ENCODE measurements at places on chromosomes 7 and 10.
A peak's percentile ranks its signal among the peaks of the same experiment; 100 is the strongest.

DNA sequence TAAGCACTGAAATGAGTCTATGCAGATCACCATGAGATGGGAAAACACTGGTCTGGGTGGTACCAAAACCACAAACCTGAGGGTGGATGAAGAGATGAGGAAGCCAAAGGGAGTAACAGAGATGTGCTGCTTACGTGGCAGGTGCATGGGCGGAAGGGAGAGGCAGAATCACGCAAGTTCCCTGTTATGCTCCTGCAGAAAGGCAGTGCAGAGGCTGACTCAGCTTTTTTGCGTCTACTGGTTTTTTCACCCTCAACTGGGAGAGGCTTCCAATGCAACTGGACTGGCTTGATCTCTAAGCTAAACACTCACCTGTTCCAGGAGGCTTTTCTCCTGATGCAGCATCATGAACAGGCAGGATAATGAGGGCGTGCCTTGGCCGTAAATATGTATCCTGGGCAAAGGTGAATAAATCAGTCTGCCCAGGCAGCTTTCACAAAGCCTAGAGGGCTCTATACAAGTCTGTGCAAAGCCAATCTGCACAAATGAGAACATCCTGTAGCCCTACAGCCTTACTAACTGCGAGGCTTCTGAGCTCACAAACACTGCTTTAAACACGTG is 95.4 kb upstream of the AFAP1L2 start:
- peak; percentile 73 for DNase-seq

DNA sequence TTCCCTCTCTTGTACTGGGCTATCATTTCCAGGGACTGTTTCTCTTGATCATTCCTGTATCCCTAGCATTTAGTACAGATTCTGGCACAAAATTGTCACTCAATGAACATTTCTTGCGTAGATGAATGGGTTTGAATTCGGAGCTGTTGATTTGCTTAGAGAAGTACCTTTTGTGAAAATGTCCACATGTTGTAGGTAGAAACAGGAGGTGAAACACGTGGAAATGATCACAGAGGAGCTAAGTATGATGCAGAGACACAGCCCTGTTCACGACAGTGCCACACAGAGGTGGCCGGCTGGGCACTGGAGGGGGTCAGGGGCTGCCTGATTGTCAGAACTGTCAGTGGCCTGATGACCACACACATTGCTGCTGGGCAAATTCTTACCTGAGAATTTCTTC is 196.1 kb upstream of the PRKCQ start:
- no peak for DNase-seq

GRCh38 chr10:11682267-11682683 is 59.9 kb upstream of the ECHDC3 start:
- no peak for DNase-seq

DNA sequence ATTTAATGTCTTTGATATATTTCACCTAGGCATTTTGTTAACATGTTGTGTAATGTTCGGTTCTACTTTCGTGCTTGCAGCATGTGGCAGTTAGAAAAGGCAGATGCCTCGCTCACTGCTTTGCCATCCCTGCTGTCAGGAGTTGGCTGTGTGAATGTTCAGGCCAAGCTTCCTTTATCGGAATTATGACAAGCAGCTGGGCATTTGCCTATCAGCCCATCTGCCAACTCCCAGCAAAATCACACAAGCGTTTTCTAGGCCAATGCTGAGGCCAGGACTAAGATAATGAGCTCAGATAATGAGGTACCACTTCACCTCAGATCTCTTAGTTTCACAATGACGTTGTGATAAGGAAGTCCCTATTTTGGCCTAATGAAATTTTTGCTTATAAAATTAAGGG is 212.7 kb upstream of the FAM3C start:
- DNase-seq = no peak

DNA sequence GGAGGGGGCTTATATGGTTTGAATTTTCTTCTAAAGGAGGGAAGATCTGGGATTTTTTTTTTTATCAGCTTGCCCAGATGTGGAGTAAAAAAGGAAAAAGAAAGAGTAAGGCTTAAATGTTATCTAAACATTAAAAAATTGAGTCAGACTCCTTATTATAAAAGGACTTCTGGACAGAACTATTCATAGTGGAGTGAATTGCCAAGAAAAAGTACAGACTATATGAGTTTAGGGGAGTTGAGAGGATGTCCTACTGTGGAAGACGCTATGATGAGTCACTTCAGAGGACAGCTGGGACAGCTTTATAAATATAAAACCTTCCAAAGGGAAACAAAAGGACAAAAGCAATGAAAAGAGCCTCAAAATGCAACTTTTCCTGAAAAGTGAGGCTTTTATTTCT is 73.0 kb downstream of the TFPI2 start:
- DNase-seq = no peak

DNA sequence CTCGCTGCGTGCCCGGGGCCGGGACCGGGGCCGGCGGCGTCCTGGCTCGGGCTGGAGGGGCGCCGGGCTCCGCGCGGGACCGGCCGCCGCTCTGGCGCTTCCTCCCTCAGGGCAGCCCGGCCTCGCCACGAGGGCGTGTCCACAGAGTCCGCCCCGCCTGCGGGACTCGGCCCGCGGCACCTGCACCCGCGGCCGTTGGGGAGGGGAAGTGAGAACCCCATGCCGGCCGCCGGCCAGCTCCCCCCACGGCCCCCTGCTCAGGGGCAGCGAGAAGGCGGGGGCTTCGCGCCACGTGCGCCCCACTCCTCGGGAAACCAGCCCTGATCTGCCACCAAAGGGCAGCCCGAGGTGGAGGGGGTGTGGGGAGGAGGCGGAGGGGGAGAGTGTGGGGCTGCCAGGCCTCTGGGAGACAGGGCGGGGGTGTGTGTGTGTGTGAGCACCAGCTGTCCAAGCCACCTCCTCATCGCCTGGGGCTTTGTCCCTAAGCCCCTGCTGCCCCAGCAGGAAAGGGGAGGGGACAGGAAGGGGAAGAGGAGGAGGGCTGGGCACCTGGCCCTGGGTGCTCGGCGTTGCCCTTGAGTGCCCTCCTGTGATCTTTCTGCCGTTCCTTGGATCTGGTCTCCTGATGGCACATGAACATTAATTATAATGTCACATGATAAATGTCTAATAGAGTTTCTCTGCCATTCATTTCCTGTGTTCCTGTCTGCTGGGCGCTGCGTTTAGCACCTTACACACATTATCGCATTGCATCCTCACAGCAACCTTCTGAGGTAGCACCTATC is at the start of gene PIK3AP1:
Gene PIK3AP1, minus strand, starts transcription at position 93 of the 785 bp plus-strand sequence. CDS start 120 bp downstream, outside the sequence.
- DNase-seq = peak; percentile 55

GRCh38 chr10:100021322-100021721 is 11.6 kb upstream of the DNMBP start:
- DNase-seq = no peak

DNA sequence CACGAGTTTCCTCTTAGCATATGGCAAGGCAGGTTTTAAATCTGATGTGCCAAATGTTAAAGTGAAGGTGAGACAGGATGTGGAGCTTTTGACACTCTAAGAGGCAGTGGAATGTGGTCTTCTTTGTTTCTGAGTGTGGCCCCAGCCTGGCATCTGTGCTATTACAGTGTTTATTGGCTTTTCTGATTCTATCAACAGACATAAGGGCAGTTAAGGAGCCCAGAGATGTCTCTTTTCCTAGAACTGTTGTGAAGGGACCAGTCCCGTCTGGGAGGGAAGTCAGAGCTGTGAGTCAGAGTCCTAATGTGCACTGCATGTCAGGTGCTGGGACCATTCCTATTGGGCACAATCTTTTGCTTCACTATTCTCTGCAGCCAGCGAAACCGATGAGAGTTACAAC is 32.5 kb downstream of the TRUB1 start:
- no peak for DNase-seq

- DNase-seq = no peak
These were observed 10.7 kb upstream of the GJD4 start for GRCh38 chr10:35594115-35595079.

- DNase-seq = no peak
These were observed 59.3 kb downstream of the DLG5 start for GRCh38 chr10:77867124-77867719.

DNA sequence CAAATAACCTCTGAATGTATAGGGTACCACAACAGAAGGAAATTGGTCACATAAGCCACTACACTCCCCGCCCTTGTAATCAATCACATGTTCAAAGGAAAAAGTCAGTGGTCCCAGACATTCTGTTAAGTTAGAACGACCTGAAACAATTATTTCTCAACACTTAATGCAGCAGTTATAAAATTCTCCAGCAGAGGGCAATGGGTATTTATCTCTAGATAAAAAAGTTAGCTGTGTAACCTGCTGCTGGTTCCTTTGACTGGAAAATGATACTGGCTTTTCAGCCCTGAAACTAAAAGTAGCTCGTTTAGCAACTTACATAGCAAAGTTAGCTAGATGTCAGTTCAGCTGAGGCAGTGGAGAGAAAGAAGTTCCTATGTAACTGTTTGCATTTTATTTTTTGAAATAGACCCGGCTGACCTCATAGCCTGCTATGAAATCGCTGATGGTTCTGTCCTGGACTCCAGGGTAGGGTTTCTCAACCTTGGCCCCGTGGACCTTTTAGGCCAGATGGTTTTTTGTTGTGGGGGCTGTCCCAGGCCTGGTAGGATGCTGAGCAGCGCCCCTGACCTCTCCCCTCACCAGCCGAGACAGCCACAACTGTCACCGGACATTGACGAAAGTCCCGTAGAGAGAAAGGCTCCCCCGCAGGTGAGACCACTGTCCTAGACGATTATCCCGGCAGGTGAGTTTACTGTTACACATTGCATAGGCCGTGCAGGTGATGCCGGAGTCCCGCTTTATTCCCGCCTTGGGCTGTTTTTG is 40.2 kb upstream of the PROSER2 start:
- DNase-seq = no peak

GRCh38 chr7:16695621-16696237 is 49.7 kb downstream of the BZW2 start:
- peak; percentile 24 for DNase-seq

DNA sequence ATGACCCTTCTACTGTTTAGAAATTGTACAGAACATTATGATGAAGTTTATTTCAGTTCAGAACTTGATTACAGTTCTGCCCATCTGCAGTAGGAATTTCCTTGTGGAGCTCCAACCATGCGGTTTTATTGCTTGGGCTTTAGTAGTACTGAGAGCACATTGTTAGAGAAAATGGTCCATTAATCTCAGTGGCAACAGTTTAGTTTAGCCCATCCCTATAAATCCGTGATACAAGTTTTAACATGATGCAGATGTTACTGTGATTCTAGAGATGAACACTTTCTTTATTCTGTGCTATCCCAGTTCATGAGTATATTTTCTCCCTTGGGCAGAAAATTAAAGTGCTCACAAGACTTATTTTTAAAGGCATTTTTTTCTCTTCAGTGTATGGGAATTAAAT is 84.8 kb upstream of the FZD8 start:
- no peak for DNase-seq

GRCh38 chr10:16408379-16408778 is 28.4 kb upstream of the PTER start:
- DNase-seq = no peak

DNA sequence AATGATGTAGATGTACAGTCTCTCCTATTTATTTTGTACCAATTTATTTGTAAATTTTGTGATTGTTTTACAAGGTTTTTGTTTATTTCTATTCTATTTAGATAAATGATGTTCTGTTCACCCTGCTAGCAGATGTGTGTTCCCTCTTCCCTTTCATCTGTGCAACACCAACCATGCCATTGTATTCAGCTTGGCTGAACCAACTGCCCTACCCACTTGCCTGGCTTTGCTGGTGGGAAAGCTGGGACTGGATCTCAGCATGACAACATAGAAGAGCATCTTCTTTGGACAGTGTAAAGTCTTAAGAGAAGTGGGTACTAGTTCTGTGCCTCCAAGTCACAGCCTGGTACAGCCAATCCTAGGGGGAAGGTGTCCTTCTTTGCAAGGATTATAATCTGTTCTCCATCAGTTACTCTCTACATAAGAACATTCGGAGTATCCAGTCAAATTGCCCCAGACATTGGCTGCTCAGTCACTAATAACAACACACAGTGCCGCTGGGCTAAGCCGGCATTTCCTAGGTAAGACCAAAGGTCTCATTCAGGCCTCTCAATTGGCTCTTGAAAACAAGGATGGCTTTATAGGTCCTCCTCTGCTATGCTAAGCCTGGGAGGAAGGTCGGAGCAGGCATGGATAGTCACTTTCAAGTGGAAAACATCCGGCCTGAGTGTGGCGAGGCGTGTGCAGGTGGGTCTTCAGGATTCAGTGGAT is 109.7 kb downstream of the NT5C2 start:
- DNase-seq = no peak

DNA sequence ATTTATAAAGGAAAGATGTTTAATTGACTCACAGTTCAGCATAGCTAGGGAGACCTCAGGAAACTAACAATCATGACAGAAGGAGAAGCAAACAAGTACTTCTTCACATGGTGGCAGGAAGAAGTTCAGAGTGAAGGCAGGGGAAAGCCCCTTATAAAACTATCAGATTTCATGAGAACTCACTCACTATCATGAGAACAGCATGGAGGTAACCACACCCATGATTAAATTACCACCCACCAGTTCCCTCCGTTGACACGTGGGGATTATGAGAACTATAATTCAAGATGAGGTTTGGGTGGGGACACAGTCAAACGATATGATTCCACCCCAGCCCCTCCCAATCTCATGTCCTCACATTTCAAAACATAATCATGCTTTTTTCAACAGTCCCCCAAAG is 124.2 kb upstream of the PCGF5 start:
- DNase-seq = no peak

GRCh38 chr10:21728618-21729017 is 194.6 kb downstream of the MLLT10 start:
- no peak for DNase-seq

DNA sequence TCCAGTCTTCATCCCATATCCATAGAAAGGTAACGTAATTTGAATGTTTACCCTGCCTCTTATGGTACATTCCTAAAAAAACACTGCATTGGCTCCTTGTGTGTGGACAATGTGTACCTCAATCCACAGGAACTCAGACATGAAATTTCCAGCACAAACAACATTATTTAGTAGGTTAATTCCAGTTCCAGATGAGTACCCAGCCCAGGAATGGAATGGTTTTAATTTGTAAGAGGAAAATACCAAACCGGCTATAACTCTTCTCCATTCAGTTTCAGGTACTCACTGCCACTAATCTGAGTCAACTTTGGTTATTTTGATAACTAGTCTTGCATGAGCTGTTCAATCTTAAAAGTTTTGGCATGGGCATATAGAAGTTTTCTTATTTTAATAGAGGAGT is 39.0 kb downstream of the TFPI2 start:
- DNase-seq = no peak

GRCh38 chr10:88838766-88839350 is 12.8 kb downstream of the ANKRD22 start:
- DNase-seq = no peak

DNA sequence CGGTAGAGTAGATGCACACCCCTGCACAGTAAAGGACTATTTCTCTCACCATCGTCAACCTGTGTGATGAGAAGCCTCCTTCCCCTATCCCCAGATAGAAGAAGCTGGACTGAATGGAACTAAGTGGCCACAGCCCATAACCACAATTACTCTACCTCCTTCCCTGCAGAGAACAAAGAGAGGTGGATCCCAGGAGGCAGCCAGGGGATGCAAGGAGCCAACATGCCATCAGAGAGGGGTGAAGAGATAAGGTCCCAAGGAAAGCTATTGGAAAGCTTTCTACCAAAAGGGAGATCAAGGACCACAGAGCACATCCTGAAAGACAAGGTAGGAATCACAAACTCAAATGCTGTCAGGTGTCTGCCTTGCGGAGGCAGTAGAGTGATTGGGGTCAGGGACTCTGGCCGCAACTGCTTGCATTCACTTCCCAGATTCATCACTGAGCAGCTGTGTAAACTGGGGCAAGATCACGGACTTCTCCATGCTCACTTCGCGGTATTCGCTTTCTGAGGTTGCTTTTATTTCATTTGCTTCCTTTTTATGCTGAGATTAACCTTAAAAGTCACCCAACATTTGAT is 81.6 kb upstream of the MYO3A start:
- no peak for DNase-seq

GRCh38 chr10:3258394-3258793 is 85.8 kb upstream of the PITRM1 start:
- DNase-seq = no peak

GRCh38 chr7:32206987-32207386 is 136.8 kb upstream of the PDE1C start:
- no peak for DNase-seq
